ENCODE measurements at places on chromosomes 1 and 21.

DNA sequence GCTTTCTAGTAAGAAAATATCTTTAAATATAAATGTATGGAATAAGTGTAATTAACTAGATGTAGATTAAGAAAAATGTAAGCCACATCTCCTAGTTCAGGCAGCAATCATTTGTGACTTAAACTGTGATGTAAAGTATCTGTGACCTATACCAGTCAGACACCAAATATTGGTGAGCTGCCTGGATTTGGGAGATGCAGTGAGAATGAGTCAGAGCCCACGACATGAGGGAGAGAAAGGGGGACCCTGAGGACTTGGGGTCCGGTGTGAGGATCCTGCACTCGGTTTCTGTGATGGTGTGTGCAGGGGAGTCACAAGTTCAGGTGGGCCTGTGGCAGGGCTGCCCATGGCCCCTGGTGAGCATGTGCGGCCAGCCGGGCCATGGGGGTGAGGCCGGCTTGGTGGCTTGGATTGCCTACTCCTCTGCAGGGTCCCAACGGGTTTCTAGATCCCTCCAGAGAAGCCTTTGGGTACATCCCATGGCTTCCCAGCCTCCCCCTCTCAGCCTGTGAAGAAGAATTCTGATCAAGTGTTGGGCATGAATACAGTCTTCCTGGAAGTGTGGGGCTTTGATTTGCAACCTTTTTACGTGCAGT is 19.0 kb upstream of the ABCG1 start:
- DNase-seq, result no peak

DNA sequence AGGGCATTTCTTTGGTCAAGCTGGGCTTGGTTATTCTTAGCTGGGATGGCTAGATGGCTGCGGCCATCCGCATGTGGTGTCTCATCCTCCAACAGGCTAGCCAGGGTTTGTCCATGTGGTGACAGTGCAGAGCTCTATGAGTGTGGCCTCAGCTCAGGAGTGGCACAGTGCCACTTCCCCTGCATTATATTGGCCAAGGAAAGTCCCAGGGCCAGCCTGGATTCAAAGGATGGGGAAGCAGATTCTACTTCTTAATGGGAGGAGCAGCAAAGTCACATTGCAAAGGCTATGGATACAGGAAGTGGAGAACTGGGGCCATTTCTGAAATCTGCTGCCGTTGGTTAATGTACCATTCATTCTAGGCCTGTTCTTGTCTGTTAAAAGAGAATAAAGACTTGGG is 34.4 kb downstream of the STUM start:
- DNase-seq, result no peak

DNA sequence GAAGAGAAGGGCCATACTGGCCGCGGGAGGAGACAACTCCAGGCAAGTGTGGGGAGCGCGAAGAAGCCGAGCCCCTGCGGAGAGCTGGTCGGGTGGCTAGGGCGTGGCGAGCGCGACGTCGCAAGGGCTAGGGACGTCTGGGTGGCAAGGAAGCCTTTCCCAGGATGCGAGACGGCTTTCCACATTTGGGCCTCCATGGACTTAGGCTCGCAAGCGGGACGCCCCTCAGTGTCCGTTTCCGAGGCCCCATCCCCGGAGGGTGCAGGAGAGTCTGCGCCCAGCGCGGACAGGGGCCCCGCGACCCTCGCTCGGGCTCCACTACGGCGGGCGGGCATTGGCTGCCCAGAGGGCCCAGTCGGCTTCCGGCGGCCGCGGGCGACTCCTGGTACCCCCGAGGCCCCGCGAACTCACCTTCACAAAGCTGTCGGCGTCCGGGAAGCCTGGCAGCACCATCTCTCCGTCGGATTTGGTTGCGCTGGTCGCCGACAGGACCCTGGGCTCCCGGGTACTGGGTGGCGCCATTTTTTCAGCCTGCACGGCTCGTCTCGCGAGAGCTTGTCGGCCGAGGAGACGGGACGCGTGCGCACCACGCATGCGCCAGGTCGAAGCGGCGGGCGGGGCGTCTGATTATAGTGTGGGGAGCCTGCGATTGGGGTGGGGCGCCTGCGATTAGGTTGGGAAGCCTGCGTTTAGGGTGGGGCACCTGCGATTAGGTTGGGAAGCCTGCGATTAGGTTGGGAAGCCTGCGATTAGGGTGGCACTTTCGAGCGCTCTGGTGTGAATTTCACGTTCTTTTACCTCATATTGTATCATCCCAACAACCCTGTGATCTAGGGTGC is at the start of gene EXOSC10:
Gene EXOSC10, minus strand, starts transcription at position 560 of the 839 bp plus-strand sequence. Its CDS starts 38 bp downstream, at position 522.
- DNase-seq, result peak; percentile 90

DNA sequence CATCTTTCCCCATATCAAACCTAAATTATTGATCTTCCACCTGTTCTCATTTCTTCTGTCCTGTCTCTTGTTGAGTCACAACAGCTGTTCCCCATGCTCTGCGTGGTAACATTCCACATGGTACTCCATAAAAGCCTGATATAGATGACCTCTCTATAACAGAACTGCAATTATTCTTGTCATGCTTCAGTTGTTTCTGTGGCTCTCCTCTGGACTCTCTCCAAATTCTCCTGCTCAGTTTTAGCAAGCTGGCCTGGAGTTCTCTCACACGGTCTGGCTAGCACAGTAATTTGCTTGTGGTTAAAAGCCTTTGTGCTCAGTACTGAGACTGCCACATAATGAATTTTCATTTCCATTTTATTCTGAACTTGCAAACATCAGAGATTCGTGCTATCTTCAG is 10.6 kb upstream of the LRRC39 start:
- no peak for DNase-seq

DNA sequence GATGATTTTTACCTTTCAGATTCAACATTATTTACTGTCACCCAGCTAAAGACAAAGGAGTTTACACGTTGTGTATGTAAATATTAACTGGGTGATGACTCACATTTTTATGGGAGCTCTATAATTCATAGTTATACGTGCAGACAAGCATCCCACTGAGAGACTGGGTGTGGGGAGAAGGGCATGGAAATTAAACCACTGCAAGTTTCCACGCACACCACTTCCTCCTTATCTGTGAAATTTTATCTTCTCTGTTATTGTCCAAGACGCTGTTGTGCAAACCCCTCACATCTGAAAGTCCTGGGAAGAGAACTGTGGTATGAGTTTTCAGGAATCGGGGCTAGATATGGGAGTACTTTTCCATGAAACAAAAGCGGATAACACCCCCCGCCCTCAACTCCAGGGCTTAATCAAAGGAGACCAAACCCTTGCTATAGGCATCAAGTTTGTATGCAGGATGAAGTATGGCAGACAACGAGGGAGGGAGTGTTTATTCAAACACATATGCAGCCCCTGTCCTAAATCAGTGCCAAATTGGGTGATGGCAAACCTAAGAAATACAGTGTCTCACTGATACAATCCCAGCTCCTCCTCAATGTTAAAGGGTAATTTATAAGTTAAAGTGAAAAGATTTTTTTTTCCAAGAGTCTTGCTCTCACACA is 23.3 kb upstream of the DPT start:
- DNase-seq, result no peak

GRCh38 chr1:14852291-14852690 is 253.8 kb downstream of the KAZN start:
- no peak for DNase-seq

DNA sequence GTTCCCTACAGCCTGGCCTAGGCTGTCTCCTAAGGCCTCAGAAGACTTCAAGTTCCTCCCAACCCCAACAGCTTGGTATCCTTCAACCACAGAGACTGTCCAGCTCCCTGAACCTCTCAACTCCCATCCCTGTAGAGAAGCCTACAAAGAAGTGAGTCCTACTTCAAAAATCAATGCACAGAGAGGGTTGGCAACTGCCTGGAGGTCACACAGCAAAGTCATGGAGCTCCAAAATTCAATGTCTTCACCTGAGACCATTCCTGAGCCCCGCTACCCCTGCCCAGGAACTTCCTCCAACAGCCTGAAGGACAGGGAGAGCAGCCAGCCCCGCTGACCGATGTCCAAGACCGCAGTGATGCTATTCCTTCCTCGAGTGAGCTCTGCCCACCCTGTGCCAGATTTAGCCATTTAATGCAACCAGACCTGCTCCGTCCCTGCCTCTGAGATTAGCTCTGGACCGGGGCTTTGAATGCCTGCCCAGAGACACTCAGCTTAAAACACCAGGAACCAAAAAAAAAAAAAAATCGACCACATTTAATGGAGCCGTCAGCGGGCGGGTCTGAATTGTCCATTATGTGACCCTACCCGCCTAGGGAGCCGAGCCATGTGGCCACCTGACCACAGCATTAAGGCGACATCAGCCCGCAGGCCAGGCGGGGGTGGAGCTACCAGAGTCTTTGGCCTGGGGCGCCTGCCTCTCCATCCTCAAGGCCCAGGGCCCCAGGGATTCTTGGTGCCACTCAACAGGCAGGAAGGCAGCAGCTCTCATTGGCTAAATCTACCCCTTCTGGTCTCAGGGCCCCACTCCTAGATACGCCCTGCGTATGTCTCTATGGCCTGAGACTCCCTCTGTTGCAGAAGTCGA is 148.6 kb downstream of the SYF2 start:
- no peak for DNase-seq

DNA sequence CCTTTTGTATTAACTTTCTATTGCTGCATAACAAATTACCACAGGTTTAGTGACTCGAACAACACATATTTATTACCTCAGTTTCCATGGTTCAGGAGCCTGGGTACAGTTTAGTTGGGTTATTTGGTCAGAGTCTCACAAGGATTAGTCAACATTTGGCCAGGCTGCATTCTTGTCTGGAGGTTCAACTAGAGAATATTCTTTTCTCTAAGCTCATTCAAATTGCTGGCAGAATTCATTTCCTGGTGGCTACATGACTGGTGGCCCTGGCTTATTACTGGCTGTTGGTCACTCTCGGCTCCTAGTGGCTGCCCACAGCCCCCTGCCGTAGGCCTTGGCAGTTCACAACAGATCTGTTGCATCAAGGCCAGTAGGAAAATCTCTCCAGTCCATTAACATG is 81.1 kb upstream of the ADAR start:
- DNase-seq, result no peak

GRCh38 chr1:95578462-95578861 is 344.5 kb downstream of the RWDD3 start:
- no peak for DNase-seq

DNA sequence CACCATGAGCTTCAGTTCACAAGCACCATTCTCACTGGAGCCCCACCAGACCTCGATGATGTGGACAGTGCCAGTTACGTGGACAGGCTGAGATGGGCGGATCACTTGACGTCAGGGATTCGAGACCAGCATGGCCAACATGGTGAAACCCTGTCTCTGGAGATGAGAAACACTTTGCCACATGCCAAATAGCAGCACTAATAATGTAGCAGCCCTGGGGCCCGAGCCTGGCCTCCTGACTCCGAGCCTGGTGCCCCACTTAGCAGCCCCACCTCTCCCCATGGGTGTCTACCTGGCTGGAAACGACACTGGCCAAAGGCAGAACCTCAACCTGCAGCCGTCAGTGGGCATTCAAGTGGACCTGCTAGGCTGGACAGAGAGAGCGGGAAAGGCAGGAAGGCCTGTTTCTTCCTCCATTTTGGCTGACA is 129.1 kb downstream of the TOMM20 start:
- no peak for DNase-seq

DNA sequence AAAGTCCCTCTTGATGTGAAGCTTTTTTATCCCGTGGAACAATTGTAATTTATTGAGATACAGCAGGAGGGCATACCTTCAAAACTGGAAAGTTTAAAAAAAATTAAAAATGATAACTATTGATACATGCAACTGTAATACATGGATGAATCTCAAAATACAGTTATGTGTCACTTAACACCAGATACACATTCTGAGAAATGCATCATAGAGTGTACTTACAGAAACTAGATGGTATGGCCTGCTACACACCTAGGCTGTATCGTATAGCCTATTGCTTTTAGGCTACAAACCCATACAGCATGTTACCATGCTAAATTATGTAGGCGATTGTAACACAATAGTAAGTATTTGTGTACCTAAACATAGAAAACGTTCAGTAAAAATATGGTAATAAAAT is 7.1 kb upstream of the AKNAD1 start:
- no peak for DNase-seq

DNA sequence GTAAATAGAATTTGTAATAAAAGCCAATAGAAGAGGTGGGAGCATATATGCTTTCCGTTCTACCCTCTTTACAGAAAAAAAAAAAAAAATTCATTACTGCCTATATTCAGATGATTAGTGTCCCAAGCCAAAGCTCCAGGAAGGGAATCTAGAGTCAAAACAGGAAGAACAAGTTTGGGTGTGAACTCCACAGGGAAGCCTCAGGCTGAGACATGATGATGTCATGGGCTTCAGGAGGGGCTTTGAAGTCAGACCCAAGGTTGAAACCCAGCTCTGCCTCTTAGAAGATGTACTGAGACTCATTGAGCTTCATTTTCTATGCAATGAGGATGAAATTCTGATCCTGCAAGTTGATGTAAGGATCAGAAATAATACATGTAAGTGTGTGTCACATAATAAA is 250.0 kb upstream of the ADGRL2 start:
- DNase-seq, result no peak

DNA sequence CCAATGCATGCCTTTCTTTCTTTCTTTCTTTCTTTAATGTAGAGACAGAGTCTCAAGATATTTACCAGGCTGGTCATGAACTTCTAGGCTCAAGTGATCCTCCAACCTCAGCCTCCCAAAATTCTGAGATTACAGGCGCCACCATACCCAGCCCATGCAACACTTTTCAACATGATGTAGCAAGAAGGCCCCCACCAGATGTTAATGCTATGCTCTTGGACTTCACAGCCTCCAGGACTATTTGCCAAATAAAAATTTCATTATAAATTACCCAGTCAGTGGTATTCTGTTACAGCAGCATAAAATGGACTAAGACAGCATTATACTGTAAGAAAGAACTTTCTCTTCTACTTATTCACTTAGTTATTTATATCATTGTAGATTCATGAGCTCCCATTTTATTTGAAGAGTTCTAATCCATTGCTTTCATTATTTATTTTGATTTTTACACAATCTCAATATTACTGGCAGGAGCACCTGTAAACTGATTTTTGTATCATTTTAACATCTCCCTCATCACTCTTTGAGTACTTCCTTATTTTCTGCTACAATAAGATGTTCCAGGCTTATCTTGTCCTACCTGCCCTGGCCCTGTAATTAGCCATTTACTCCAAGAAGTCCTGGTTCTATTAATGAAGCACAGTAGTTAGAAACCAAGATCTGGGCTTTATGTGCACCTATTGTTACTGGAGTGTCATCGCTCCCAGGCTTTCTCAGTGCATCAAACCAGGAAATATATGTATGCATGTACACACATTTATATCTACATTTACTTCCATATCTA is 4.8 kb upstream of the RCSD1 start:
- no peak for DNase-seq

GRCh38 chr1:20732071-20732587 is 374 bp downstream of the SH2D5 start:
- no peak for DNase-seq

- DNase-seq, result no peak
Observed at GRCh38 chr1:83794384-83794783, 204.5 kb downstream of the TTLL7 start.

- no peak for DNase-seq
Observed at GRCh38 chr1:103250441-103250861, 142.1 kb upstream of the COL11A1 start.

DNA sequence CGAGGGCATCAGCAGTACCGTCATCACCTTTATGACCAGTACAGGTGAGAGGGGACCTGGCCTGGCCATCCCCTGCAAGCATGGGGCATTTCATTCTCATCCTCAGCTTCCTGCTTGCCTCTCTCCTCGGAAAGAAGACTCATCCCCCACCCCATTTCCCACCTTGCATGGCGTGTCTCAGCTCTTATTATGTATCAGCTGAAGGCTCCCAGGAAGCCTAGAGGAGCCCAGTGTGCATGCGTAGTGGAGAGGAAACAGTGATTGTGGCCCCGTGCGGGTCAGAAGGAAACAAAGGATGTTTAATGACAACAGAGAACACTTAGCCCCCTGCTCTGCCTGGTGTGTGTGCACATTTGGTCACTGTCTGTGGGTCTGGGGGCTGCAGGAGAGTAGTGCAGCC is 40.3 kb upstream of the CNTN2 start:
- DNase-seq, result no peak

- no peak for DNase-seq
Observed at GRCh38 chr1:178689769-178690168, 35.3 kb upstream of the RALGPS2 start.

Data from stimulated activated CD4-positive, alpha-beta T cell treated with anti-CD3 and anti-CD28 coated beads, Interleukin-1b, Interleukin-23, amount 100 ng/mL, for 1 hour (primary cell).